ENCODE measurements at places on chromosomes 16 and 17. TPM values are rescaled to one million over a fixed set of nuclear protein-coding genes. Genes with fewer than 3 reads are reported as not detected.

SPATA2L gene
- total RNA-seq: 15.3 TPM

NDUFB10 gene
- 181 TPM for total RNA-seq

SLC12A3 gene
- total RNA-seq: 0.26 TPM

DLX4 gene
- 6.2 TPM for total RNA-seq

PARD6A gene
- total RNA-seq: 4.4 TPM

PRSS33 gene
- 0.23 TPM for total RNA-seq

SPEM2 gene
- total RNA-seq: not detected

MLKL gene
- total RNA-seq: 6.8 TPM

CASKIN2 gene
- 25.4 TPM for total RNA-seq

APOBR gene
- total RNA-seq: 2.4 TPM

LGALS9B gene
- total RNA-seq: 9.8 TPM

MEIOB gene
- total RNA-seq: not detected

KCNJ18 gene
- total RNA-seq: not detected

KRT9 gene
- total RNA-seq: 0.73 TPM

ABCA3 gene
- 8.0 TPM for total RNA-seq

SEPTIN1 gene
- total RNA-seq: 6.7 TPM

C1QBP gene
- 230 TPM for total RNA-seq

OR3A3 gene
- total RNA-seq: not detected

LRRC37A gene
- total RNA-seq: 1.3 TPM

CXCL16 gene
- total RNA-seq: 52.4 TPM

RTN4RL1 gene
- 0.35 TPM for total RNA-seq

CDH8 gene
- not detected for total RNA-seq

CHD9NB gene
- 2.8 TPM for total RNA-seq

SAMD14 gene
- 0.73 TPM for total RNA-seq

IGF2BP1 gene
- total RNA-seq: 56.5 TPM

CEMP1 gene
- 0.94 TPM for total RNA-seq

ATAD5 gene
- total RNA-seq: 12.5 TPM

DBNDD1 gene
- 32.4 TPM for total RNA-seq

KRTAP9-7 gene
- total RNA-seq: not detected

PERCC1 gene
- total RNA-seq: not detected

SGCA gene
- not detected for total RNA-seq

DHRS7C gene
- total RNA-seq: not detected

PDILT gene
- not detected for total RNA-seq

CARD14 gene
- 16.5 TPM for total RNA-seq
